ENCODE measurements at places on chromosomes 2 and 18.

DNA sequence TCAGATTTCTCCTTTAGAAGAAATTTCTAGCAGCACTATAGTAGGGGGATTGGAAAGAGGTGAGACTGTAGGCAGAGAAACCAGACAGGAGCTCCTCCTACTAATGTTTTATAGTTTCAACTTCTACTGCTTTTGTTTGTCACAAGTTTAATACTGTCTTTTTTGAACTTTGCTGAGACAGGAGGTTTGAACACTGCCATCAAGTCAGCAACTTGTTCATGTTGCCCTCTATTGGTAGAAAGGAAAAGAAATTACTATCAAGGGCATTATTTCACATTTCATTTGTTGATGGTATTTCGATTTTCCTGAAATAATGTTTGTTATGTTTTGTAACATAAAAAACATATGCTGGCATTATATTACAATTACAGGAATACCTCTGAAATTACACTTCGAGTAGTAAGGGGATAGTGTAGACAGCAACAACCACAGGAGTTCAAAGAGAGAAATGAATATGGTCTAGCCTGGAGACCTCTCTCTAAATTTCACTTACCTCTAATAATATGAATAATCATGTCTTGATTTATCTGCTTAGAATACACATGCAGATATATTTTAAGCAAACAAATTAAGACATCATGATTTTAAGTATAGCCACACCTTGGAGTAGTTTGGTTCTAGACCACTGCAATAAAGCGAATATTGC, 12.4 kb upstream of the CCDC88A start:
- DNase-seq, result peak; percentile 34

GRCh38 chr2:168348076-168348475, 100.7 kb upstream of the STK39 start:
- DNase-seq, result no peak

DNA sequence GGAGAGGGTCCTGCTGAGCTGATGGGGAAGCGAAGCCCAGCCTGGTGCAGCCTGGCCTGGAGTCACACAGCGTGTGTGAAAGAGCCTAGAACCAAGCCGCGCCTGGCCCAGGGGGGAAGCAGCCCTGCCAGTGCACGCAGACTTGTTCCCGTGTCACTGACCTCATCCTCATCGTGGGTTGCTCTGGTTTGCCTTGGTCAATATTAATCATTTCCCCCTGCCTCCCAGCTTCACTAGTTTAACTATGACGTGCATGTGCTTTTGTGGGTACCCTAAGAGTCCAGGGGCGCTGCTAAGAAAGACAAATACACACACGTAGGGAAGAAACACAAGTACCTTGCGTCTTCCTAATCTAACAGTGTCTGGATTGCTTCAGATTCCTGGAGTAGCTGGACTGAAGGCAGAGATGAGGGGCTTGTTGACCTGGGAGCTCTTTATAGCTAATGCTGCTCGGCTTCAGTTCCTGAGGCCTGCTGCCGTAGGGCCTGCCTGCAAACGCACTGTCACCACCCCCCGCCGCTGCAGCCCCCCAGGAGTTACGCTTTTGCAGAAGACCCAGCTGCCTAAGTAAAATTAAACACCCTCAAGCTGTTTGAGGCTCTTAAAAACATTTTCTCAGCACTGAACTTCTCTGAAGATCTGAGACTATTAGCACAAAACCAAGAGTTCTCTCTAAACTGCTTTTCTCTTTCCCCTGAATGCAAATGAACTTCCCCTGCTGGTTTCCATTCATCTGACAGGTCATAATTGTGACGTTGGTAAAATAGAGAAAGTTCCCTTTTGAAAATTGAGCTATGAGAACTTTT, 159.2 kb downstream of the FAM210A start:
- no peak for DNase-seq

DNA sequence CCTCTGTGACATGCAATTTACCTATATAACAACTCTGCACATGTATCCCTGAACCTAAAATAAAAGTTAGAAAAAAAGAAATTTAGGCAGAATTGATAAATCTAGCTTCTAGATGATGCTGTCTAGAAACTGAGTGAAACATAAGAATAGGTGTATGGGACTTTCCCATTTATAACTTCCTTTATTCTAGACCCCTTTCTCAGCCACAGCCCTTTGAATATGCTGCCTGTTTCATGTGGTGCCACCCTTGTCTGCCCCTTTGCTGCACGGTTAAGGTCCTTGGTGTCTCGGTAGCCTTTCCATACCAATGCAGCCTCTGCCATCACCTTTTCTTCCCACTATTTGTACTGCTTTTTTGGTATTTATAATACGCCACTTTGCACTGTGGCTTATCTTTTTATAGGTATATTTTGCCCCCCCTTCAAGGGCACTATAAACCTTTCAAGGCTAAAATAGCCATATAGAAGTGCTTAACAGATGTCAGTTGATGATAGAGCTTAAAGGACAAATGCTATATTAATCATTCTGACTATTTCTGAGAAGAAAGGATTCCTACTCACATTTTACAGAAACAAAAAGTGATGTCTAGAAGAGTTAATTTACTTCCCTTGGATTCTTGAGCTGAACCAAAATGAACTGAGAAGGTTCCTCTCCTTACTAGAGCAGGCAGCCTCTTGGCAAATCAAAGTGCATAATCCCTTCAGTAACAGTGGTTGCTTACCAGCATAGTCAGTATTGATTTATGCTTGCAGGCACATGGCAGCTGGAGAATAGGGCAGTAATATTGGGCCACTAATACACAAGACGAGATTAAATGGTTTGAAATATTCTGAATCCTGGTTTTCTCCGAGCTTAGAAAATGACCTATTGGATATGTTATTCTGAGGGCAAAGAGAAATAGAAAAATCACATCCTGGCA, 88.1 kb upstream of the CYP26B1 start:
- no peak for DNase-seq

GRCh38 chr18:812376-813171, 532 bp upstream of the YES1 start:
- peak; percentile 81 for DNase-seq

- DNase-seq, result no peak
Observed at GRCh38 chr2:147083664-147084063, 761.2 kb upstream of the ACVR2A start.

DNA sequence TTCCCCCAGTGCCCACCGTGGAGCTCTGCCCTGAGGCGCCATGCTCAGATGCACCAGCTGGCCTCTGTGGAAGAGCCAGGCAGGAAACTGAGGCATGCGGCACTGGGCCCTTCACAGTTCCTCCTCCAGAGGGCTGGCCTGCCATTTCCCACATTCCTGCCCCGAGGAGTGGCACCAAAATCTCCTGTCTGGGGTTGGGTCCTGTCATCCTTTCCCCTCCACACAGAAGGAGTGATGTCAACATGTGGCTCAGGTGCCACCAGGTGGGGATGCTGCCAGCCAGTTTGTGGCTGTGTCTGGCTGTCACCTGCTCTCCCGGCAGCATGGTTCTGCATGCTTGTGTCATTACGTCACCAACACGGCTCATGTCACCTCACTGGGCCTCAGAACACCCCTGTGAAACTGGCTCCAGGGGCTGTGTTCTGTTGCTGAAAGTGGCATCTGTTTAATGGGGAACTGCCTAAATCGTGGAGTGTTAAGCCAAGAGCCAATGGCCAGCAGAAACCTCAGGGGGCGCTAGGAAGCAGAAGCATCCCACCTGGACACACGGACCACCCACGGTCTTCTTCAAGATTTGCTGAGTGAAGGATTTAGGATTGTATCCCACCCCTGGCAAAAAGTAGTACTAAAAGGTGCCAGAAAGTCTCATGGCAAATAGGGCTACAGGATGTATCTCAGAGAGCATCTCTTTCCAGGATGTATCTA, 51.3 kb downstream of the ZAP70 start:
- DNase-seq, result no peak

DNA sequence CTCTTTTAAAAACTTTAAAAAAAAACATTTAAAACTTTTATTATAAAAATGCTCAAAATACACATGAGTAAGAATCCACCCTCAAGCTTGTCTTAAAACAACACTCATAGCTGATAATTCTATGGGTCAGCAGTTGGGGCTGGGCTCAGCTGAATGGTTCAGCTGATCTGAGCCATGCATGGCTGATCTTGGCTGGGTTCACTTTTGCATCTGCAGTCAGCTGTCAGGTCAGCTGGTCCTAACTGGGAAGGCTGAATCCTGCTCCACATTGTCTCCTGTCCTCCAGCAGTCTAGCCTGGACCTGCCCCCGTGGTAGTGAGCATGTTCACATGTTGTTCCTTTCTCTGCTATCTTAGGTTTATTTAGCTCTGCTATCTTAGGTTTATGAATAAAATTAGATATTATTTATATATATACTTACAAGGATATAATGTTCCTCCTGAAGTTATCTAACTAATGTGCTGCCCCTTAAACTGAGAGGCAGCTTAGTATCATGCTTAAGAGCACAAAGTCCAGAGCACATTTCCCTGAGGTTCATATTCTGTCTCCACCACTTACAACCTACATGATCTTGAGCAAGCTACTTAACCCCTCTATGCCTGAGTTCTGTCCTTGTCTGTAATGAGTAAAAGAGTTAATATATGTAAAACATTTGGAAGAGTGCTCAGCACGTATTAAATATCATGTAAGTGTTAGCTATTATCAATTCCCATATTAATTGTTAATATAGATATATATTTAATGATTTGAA, 309.4 kb downstream of the PTPRM start:
- no peak for DNase-seq

- no peak for DNase-seq
Observed at GRCh38 chr2:37898448-37898847, 26.6 kb upstream of the RMDN2 start.

DNA sequence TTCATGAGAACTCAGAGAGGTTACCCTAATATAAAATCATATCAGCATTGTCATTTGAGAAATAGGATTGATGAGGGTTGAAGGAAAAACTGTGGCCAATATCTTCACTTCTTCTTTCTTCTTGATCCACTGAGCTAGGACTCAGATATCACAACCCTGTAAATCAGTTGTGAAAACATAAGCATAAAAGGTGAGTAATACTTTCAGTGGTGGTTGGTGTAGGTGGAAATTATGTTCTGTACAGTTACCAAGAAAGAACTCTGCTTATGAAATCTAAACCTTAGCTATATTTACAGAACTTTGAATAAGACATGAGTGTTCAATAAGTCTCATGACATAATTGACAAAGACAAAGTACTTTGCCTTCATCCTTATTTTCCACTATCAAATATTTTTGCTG, 56.3 kb downstream of the PAX3 start:
- DNase-seq, result no peak

- DNase-seq, result no peak
Observed at GRCh38 chr2:130183512-130184373, 1.7 kb downstream of the MZT2B start.

DNA sequence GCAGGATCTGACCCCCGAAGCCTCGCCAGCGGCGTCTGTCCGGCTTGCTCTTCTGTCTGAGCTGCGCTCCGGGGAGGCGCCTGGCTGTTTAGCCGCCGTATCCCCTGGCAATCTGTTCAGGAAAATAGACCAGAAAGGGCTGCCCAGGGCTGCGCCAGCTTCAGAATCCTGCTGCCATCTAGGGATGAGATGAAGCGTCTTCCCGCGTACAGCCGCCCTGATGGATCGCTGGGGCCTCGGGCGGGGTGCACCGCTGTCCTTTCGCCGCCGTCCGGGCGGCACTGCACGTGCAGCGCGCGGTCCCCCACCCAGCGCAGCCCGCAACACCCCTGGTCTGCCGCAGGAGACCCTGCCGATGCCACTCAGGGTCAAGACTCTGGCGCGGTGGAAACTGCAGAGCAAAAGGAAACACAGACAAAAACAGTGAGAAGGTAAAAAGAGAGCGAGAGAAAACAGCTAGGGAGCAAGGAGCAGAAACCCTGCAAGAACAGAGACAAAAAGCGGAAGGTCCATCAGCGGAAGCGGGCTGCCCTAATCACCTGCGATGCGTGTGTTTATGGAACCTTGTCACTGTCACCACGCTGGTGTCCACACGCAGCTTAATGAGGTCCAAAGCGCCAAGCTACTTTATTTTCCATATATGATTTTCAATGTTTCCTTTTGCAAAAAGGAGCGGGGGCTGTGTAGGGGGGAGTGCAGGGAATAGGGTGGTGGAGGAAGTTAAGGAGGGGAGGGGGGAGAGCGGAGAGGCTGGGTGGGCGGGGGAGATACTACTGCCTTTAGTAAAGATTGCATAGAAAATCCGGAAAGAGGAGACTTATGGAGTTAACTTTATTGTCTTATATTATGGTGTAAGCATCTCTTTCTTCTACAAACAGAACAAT, 2113.3 kb upstream of the PIK3C3 start:
- DNase-seq, result no peak

GRCh38 chr2:177758591-177759371, 313.8 kb downstream of the PDE11A start:
- no peak for DNase-seq

DNA sequence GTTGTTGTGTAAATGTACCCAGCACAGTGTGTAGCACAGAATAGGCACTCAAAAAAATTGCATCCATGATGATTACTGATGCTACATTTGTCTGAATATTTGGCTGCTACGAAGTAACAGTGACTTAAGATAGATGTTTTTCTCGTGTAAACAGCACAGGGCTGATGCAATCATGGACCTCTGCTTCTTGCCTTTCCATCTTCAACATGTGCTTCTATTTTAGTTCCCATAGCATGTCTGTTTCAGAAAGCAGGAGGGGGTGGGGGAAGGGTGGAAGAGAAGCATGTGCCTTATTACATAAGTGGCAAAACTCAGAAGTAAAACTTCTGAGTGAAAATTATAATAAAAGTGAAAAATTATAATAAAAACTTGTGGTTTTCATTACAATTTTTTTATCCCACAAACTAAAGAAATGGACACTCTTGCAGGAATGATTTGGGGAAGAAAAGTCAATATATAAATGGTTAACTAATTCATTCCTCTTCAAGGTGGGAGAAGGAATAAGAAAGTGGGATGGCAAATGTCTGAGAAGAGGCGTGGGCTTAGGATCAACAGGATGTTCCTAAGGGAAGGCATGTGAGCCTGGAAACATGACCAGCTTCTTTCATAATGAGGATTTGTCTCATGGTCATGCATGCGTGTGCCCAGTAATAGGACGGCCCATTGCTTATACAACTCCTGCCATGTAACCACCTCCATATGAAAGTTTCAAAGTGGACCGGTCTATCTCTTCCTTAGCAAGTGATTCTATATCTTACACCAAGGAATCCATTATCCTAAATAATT, 27.2 kb downstream of the CCBE1 start:
- DNase-seq, result no peak

DNA sequence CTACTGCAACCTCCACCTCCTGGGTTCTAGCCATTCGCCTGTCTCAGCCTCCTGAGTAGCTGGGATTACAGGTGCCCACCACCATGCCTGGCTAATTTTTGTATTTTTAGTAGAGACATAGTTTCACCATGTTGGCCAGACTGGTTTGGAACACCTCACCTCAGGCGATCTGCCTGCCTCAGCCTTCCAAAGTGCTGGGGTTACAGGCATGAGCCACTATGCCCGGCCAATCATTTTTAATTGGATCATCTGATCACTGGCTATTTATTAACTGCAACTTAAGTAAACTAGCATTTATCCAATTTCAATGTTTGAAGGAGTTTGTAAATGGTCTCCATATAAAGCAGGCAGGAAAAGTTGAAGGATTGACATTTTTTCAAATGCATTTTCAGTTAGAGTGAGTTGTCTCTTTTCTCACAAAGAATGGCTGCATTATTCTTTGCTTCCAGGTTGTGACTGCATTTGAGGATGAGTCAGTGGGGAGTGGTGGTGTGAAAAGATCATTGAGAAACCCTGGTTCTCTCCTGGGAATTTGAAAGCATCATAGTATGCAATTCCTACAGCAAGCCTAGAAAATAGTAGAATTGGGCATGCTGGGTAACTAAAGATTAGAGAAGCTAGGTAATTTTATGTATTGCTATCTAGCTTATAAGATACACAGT, 431.1 kb upstream of the ZEB2 start:
- DNase-seq, result no peak

GRCh38 chr2:99101697-99102096, 39.8 kb upstream of the C2orf15 start:
- DNase-seq, result no peak

- no peak for DNase-seq
Observed at GRCh38 chr2:59920961-59921360, 632.5 kb downstream of the BCL11A start.

All from CD4-positive, alpha-beta memory T cell (primary cell).